ENCODE measurements at places on chromosomes 16 and 17.

- no peak for DNase-seq
Measured at GRCh38 chr17:9331279-9332131, 244.1 kb downstream of the STX8 start.

GRCh38 chr16:88782454-88783390 is 2.3 kb downstream of the PIEZO1 start:
- no peak for DNase-seq

DNA sequence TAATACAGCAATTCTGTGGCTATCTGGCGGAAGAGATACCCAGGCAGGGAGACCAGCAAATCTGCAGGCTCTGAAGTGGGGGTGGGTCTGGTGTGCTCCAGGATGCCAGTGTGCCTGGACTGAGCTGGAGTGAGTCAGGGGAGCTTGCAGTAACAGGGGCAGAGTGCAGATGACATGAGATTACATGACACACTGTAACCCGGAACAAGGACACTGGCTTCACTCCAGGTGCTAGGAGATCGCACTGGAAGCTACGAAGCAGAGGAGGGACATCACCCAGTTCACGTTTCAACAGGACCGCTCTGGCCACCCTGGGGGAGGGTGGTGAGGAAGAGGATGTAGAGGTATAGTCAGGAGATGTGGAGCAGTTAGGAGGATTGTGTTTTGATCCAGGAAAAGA is 475.6 kb downstream of the CDH13 start:
- no peak for DNase-seq

- no peak for DNase-seq
Measured at GRCh38 chr16:17343028-17343427, 127.7 kb downstream of the XYLT1 start.

DNA sequence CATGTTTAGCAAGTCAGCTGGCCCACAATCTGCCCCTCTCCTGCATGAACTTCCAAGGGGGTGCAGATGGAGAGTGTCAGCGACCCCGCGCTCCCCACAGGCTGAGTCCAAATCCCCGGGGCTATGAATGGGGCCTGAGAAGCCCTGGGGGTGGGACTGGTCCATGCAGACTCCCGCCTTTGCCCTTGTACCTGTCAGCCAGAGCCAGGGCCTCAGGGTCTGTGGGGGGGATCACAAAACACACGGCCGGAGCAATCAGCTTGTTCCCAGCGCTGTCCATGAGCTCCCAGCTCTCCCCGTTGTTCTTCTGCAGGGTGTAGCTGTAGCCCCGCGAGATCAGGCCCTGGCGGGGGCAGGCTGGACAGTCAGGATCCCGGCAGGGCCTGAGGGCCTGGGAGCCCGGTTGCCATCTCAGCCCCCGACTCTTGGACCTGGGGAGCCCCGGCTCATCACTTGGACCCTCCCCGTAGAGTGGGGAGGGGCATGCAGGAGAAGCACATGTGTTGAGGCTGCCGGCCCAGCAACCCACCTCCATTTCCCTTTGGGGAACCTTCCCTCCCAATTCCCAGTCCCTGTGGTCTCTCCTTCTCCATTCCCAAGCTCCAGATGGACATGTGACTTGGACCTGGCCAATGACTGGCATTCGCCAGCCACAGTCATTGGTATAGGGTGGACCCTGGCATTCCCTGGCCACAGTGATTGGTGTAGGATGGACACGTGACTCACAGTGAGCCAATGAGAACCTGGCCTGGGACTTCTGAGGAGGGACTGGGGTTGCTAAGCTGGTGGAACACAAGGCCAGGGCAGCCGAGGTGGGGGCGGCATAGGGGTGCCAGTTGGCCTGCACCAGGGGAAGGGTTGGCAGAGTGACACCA is 42.4 kb downstream of the PPL start:
- DNase-seq, result no peak

- DNase-seq, result no peak
Measured at GRCh38 chr17:51662204-51663056, 402.1 kb downstream of the UTP18 start.

DNA sequence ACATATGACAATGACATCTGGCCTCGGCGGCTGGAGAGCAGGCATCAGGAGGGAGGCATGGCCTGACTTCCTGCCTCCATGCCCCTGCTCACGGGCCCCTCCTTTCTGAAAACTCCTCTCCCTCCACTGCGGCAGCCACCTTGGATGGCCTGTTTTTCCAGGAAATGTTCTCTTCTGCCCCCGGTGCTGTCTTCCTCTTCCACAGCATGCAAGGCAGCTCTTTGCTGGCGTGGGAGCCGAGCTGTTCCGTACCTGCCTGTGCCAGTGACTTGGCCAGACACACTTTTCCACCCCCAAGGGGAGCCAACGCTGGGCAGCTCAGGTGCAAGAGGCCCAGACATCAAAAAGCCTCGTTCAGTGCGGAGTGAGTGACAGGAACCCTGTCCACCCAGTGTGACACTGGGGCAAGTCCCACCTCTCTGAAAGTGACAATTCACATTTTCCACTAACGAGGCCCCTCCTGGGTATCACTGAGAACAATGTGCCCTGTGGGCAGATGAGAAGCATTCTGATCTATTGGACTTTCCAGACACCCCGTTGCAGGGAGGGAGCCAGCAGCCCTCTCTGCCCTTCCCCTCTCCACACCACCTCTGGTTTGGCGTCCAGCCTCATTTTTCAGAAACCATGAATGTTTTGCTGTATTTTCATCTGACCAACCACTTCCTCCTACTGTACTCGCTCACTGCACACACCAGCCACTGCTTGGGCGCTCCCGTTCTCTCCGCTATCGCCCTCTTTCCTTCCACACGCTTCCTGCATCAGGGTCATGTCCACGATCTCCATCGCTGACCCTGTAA is 31.2 kb downstream of the NSMCE1 start:
- DNase-seq, result no peak

- DNase-seq, result no peak
Measured at GRCh38 chr17:32520737-32521404, 34.1 kb downstream of the CDK5R1 start.

DNA sequence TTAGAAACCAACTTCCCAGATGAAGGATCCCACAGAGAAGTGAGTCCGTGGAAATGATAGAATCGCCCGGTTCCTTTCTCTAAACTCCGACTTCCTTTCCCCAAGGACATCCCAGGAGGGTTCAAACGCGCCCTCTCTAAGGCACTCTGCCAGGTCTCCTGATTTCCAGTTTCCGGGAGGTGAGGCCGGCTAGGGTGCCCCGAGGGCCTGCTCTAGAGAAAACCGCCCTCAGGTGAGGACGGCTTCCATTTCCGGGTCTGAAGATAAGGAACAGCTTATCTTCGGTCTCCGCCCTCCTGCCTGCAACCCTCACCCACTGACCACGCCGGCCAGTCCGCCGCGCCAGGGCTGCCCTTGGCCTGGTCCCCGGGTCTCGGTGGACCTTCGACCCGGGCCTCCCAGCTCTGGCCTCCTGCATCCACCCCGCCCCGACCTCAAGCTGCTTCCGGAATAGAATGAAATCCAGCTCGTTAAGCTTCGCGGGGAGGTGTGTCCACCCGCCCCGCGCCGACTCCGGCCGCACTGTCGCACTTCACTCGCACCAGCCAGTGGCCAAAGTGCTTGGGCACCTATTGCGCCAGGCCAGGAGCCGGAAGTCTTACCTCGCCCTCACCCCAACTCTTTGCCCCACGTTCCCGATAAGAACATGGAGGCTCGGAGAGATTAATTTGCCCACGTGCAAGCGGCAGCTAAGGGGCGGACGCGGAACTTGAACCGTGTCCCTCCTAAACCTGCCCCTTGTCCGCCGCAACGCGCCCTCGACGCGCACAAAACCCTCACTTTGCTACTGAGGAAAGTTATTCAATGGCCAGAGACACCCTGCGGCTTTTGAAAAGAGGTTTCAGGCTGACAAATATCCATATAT is 836 bp upstream of the MMP15 start:
- no peak for DNase-seq

GRCh38 chr16:58415003-58415402 is 22.7 kb downstream of the GINS3 start:
- DNase-seq, result no peak

DNA sequence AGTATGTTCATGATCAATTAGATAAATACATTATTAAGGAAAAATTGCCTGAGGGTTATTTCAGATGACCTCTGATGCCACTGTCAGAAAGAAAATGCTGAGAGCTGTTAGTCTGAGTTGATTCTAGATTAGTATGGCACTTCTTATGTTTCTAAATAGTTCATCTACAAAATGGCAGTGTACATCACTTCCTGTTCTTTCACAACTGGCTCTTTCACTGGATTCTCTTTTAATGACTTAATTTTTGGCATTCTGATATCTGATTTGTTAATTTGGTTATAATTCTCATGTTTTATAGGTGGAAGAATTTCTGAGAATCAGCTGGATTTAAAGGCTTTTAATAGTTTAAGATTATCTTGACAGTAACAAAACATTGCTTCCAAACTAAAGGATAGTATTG is 3.3 kb downstream of the TAOK1 start:
- no peak for DNase-seq

GRCh38 chr17:28416703-28417311 is 10.8 kb upstream of the SLC46A1 start:
- DNase-seq, result no peak

DNA sequence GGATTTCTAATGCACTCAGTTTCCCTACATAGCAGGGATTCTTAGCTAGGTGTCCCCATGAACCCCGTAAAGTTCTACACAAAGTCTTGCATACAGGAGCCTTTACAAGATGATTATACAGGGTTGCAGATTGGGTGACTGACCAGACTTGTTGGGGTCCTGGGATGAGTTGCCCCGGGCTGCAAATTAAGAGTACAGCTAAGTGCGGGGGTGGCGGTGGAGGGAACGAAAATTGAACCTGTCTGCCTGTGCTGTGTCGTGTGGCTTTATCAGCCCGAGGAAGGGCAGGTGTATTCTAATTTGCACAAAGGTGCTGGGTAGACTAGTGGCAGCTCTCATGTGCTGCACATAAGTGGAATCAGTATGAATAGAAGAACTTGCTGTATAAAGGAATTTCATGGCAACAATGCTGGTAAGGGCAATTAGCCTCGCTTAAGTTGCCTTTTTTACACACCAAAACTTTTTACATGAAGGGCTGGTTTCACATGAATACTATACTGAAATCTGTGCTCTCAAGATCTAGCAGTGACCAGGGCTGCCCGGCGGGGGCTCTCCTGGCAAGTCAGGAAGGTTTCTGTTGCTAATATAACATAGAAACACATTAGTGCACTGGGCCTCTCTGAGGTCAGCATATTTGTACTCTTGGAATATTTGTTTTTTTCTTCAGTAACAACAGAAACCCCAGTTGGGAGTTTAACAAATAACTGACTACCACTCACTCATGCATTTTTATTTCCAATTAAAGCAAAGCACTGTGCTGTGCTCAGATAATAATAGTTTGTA is 50.7 kb downstream of the ADCY7 start:
- peak; percentile 54 for DNase-seq

- DNase-seq, result no peak
Measured at GRCh38 chr17:68344701-68345136, 53.4 kb downstream of the ARSG start.

DNA sequence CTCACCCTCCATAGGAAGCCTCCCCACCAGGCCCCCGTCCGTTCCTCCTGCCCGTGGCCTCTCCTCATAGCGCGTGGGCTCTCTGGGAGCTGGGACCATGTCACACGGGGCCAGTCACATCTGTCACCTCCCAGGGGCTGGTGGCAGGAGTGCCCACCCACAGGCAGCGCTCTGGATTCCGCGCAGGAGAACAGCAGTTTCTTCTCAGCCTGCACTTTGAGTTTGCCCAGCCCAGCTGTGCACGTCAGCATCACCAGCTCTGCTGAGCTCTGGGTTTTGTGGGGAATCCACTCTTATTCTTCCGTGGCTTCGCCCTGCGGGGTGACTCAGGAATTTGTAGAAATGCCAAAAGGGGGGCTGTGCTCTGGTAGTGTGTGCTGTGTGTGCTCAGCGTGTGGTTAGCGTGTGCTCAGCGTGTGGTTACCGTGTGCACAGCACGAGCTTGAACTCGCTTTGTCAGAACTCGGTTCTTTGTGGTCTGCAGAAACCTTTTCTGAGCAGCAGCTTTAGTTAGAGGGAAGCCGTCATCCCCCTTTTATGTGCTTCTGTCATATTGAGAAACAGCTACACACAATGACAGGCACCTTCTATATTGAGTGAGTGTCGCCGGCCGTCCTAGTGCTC is 3.2 kb downstream of the ACSF3 start:
- DNase-seq, result no peak

- DNase-seq, result no peak
Measured at GRCh38 chr17:16924696-16925440, 47.0 kb downstream of the TNFRSF13B start.

GRCh38 chr16:7871371-7871770 is 538.7 kb downstream of the RBFOX1 start:
- no peak for DNase-seq

GRCh38 chr17:13931111-13931526 is 138.2 kb upstream of the COX10 start:
- DNase-seq, result no peak

DNA sequence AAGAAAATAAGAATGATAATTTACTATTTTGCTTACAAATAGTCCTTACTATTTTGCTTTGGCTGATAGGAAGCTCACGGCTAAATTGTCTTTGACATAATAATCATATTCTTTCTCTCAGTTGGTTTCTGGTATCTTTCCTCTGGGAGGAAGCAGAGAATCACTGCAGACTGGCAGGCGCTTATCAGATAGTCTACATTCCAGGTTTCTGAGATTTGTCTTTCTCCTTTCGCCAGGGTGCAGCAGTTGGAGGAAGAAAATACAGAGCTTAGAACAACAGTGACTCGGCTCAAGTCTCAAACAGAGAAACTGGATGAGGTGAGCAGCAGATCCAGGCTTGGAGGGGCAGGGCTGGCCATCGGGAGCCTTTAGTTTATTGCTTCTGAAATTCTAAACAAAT is 136.1 kb downstream of the RAB11FIP4 start:
- DNase-seq, result no peak

DNA sequence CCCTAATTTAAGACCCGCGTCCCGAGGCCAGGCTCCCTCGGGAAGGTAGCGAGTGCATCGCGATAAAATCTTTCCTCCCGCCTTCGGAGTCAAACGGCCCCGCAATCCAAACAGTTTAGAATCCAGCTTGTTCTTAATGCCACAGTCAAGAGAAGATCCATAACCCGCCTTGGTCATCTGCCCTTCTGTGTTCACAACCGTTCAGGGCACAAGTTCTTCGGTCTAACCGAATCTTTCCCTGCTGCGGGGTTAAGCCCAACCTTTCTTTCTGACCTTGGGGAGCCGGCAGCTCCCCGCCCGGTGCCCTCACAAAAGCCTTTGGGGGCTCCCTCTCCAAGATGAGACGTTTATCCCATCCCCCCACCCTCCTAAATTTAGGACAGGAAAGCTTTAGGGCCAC is 30.3 kb downstream of the CPSF4L start:
- no peak for DNase-seq

- no peak for DNase-seq
Measured at GRCh38 chr16:29204806-29205135, 201.7 kb downstream of the NPIPB11 start.

- no peak for DNase-seq
Measured at GRCh38 chr17:66949501-66949900, 15.0 kb upstream of the CACNG4 start.

GRCh38 chr16:90032674-90033331 is 13.5 kb upstream of the DBNDD1 start:
- no peak for DNase-seq
